ENCODE measurements at places on chromosomes 12 and 14.

- DNase-seq: no peak
These were observed 251.2 kb downstream of the GXYLT1 start for GRCh38 chr12:41893491-41893890.

- no peak for DNase-seq
These were observed 38.5 kb downstream of the CCDC60 start for GRCh38 chr12:119373001-119373400.

GRCh38 chr14:78238141-78238540 lies 68.0 kb downstream of the NRXN3 start:
- DNase-seq: no peak

- peak; percentile 57 for DNase-seq
These were observed 18.9 kb downstream of the MNAT1 start for GRCh38 chr14:60753264-60754119.

DNA sequence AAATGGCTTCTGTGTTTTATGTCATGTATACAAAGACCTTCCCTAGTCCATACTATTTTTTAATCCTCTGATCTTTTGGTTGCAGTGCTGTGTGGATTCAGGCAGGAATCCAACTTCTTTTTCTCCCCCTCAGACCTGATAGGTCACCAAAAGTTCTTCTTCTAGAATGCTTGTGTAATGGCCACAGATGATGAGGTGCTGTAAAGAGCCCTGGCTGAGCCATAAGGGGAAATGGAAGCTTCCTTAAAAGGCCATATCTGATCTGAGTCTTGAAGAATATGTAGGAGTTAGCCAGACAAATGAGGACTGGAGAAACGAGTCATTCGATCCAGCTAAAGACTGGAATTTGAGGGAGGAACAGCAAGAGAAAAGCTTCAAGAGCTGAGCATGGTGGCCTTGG lies 353.9 kb downstream of the PCNX1 start:
- no peak for DNase-seq

DNA sequence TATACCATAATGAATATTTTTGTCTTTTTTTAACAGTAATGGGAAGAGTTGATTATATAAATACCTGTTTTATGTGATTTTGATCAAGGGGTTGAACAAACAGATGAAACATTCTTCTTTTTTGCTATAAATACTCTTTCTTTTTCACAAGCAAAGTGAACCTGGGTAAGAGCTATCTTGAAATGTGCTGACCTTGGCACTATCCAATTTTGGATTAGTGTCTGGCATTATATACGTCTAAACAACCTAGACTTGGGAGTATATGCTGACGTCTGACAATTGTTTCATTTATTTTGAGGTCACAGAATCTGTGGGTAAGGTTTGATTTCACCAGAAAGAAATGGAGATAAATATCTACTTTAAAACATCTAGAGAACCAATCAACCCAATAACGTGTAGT lies 716.0 kb upstream of the STXBP6 start:
- DNase-seq: no peak

DNA sequence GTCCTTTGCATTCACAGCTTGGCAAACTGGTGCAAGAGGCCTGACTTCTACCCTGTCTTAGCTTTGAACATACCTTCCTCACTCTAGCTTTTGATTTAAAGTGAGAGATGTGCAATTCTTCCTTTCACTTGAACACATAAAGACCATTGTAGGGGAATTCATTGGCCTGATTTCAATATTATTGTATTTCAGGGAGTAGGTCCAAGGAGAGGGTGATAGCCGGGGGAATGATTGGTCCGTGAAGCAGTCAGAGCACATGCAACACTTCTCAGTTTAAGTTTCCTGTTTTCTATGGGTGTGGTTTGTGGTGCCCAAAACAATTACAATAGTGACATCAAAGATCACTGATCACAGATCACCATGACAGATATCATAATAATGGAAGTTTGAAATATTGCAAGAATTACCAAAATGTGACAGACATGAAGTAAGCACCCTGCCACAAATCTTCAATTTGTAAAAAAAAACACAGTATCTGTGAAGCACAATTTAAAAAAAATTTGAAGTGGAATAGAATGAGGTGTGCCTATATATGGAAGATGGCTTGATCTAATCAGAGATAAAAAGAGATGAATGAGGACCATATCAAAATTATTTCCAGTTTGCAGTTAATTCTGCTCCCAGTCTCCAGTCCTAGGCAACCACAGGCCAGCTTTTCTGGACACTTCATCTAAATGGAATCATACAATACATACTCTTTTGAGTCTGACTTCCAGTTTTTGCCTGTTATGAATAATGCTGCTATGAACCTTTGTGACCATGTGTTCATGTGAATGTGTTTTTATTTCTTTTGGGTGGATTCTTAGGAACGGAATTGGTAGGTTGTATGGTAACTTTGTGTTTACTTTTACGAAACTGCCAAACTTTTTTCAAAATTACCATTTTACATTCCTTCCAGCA lies 23.2 kb downstream of the BORCS5 start:
- no peak for DNase-seq

GRCh38 chr14:42047421-42048055 lies 440.9 kb downstream of the LRFN5 start:
- no peak for DNase-seq

DNA sequence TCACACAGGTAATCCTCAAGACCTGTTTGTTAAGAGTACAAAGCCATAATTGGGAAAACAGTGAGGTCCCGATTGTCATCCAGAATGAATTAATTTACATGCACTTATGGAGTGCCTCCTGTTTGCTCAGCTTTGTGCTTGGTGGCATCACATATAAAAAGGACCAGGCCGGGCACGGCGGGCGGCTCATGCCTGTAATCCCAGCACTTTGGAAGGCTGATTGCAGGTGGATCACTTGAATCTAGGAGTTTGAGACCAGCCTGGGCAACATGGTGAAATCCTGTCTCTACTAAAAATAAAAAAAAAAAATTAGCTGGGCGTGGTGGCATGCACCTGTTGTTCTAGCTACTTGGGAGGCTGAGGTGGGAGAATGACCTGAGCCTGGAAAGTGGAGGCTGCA lies 247.4 kb downstream of the CACNA1C start:
- DNase-seq: no peak

All from renal cortical epithelial cell (primary cell).